ENCODE measurements at places on chromosomes 5 and 9.

DNA sequence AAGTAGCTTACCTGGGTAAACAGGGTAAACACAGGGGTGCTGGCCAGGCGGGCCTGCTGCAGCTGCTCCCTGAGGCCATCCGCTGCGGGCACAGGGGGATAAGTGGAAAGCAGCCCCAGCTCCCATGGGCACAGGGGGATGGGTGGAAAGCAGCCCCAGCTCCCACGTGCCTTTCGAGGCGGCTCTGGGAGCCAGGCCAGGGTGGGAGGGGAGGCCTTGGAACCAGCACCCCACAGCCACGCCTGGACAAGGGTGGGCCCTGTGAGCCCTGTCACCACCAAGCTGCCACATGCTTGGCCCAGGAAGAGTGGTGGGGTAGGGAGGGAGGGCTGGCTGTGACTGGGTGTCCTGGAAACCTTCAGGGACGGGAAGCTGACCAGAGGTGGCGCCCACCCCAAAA lies 7.8 kb upstream of the CARD9 start:
- DNase-seq = no peak

- peak; percentile 37 for DNase-seq
These were observed 24.3 kb upstream of the RASGRF2 start for GRCh38 chr5:80935811-80936385.

GRCh38 chr5:1298067-1298551 lies 3.2 kb upstream of the TERT start:
- no peak for DNase-seq

DNA sequence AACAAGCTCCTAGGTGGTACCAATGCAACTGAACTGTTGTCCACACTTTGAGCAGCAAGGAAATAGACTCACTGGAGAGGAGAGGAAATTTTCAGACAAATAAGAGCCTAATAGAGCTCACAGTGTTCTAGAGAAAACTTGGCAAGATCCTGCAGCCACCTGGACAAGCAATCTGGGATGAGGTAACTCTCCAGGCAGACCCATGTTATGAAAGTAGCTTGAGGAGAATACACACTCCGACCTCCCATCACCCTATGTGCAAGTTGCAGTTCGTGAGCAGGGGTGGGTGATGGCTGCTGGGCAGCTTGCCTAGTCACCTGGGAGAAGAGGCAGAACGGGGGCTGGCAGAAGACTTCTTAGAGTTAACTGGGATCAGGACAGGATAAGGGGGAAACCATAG lies 102.2 kb downstream of the KLF4 start:
- DNase-seq = no peak

DNA sequence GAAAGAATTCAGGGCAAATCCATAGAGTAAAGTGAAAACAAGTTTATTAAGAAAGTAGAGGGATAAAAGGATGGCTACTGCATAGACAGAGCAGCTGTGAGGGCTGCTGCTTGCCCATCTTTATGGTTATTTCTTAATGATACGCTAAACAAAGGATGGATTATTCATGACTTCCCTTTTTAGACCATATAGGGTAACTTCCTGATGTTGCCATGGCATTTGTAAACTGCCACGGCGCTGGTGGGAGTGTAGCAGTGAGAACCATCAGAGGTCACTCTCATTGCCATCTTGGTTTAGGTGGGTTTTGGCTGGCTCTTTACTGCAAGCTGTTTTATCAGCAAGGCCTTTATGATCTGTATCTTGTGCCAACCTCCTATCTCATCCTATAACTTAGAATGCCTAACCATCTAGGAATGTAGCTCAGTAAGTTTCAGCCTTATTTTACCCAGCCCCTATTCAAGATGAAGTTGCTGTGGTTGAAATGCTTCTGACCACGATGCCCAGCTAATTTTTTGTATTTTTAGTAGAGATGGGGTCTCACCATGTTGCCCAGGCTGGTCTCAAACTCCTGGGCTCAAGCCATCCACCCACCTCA lies 42.1 kb downstream of the RFK start:
- DNase-seq = no peak

DNA sequence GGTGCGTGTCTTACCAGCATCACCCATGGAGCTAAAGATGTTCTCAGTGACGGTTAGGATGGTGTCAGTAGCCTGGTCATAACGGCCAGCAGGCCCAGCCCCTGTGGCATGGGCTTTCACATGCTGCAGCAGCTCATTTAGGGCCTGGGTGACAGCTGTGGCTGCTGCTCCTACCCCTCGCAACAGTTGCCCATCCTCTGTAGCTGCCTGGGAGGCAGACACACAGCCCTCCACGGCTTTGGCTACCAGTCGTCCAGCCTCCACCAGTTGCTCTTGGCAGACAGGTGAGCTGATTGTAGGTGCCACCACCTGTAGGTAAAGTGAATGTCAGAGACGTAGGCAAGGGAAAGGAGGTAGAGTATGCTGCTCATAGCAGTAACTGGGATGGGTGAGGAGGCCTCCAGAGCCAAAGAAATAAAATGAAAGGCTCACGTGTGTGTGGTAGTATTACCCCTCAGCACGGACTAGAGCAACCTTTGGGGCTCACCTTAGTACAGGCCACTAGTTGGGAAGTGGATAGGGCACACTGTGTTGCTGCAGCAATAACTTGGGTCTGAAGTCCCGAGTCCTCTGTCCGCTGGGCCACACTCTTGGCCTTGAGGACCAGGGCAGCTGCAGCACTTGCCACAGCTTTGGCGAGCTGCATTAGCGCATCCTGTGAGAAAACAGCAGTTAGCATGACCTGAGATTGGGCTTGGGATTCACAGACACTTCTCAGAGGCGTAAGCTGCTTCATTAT lies 14.7 kb downstream of the TLN1 start:
- no peak for DNase-seq

DNA sequence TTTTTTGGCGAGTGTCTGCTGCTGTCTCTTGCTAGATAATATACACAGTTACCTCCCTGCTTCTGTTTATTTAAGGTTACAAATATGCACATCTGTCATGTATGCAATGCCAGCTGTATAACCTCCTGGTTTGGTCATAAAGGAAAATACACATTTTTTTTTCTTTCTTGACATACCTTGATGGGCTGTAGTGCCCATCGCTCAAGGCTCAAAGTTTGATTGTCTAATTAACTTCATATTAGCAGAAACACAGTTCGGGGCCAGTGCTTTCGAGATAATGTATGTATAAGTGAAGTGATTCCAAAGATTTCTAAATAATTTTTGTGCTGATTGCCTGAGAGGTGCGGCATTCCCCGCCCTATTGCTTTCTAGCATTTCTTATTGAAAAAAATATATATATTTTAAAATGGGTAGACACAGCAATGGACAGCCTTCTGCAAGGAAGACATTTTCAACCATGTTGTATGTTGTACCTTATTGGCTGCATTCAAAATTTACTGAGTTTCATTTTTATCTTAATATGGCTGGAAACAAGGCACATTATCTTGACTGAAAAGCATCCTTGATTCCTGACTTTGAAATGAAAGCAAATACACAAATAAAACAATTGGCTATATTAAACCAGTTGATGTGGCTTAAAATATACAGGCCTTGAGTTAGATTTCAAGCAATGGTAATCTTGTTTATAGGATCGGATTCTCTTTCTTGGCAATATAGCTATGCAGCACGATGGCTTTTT lies 206.2 kb downstream of the MEF2C start:
- peak; percentile 46 for DNase-seq

DNA sequence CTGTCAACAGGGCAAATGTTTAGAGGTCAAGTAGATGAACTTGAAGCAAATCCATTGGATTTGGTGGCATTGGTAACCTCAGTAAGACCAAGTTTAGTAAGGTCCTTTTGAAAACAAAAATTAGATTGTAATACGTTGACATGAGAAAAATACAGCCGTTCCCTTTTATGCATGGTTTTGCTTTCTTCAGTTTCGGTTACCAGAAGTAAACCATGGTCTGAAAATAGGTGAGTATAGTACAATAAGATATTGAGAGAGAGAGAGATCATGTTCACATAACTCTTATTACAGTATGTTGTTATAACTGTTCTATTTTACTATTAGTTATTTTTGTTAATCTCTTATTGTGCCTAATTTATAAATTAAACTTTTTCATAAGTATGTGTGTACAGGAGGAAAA lies 156.6 kb upstream of the SLC12A2 start:
- DNase-seq = no peak

- DNase-seq = no peak
These were observed 123.5 kb downstream of the SCAMP1 start for GRCh38 chr5:78483809-78484521.

DNA sequence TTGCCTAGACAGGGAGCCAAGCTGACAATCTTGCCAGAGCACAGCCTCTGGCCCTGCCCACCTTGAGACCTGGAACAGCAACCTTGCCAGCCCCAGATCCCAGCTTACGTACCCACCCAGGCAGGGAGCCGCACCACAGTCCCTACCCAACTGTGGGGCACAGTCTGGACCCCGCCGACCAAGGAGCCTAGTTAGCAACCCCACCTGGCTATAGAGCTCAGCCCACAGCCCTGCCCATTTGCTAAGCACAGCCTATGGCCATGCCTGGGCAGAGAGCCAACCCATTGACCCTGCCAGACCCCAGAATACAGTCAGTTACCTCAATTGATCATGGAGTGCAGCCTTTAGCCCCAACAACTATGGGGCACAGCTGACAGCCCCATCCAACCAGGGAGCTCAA lies 97.9 kb upstream of the SH3GL2 start:
- DNase-seq = no peak

GRCh38 chr9:101689039-101689438 lies 49.4 kb downstream of the GRIN3A start:
- no peak for DNase-seq

- DNase-seq = no peak
These were observed 2.0 kb downstream of the ADAMTS13 start for GRCh38 chr9:133424187-133424586.

DNA sequence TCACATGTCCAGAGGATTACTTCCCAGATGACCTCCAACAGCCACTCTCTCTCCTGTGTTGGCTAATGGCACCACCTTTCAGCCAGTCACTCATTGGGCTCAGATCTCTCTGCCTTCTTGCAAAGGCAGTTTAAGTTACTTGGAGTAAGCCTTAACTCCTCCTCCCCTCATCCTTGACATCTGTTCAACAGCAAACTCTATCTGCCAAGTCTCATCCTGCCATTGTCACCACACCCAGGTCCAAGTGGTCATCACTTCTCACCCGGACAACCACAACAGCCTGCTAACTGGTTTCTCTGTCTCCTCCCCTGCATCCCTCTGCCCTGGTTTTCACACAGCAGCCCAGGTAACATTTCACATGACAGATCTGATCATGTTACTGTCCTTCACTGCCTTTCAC lies 58.5 kb downstream of the DCP2 start:
- no peak for DNase-seq

GRCh38 chr5:1135696-1136525 lies 24.0 kb upstream of the SLC12A7 start:
- DNase-seq = no peak

GRCh38 chr5:77103457-77103856 lies 16.4 kb upstream of the ZBED3 start:
- DNase-seq = no peak

- DNase-seq = peak; percentile 60
These were observed 49.2 kb downstream of the EQTN start for GRCh38 chr9:27247756-27248155.

GRCh38 chr9:13175732-13176131 lies 103.8 kb downstream of the MPDZ start:
- DNase-seq = no peak

DNA sequence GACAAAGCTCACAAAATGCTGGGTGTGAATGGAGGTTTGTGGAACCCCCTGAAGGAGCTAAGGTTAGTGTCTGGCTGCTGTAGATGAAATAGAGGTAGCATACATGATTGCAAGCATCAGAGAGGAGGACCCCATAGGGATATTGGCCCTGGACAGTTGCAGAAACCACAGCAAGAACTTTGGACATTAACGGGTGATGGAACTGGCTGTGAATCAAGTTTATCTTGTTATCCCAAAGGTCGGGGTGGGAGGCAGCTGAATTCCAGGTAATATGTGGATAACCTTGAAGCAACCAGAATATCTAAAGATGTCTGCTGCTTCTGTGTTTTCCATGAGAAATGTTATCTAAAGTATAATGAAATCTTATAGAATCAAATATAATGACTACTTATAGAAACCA lies 447.7 kb downstream of the ZSWIM6 start:
- no peak for DNase-seq

- no peak for DNase-seq
These were observed 226.3 kb upstream of the ZNF608 start for GRCh38 chr5:124972703-124973102.

DNA sequence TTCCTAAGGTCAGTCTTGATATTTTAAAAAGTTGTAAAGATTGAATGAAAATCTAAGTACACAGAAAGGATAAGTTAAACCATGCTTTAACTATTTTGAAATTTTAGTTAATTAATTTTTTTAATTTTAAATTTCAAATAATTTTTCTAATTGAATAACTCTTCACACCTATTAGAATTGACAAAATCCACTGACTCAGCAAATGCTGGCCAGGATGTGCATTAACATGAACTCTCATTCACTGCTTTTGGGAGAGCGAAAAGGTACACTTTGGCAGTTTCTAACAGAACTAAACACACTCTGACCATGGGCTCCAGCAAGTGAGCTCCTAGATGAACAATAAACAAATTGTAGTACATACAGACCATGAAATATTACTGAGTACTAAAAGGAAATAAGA lies 209.5 kb downstream of the PTPRD start:
- DNase-seq = no peak

DNA sequence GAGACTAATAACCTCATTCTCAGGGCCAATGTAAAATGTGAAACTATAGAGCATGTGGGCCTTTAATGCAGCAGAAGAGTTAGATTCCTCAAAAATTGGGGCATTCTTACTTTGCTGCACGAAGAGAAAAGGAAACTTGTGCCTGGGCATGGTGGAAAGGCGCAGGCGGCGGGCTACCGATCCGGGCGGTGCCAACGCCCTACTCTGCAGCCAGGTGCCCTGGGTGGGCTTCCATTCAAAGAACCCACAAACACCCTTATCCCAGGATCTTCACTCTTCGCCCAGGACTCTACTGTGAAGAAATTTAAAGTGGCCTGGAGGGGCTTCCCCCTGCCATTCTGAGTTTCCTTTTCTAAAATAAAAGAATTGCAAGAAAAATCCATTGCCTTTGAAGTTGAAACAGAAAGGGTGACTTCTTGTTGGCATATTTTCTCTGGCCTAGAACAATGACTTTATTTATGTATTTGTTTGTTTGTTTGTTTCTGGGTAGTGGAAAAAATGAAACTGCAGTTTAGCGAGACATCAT lies 124.9 kb downstream of the TMEM161B start:
- DNase-seq = no peak

DNA sequence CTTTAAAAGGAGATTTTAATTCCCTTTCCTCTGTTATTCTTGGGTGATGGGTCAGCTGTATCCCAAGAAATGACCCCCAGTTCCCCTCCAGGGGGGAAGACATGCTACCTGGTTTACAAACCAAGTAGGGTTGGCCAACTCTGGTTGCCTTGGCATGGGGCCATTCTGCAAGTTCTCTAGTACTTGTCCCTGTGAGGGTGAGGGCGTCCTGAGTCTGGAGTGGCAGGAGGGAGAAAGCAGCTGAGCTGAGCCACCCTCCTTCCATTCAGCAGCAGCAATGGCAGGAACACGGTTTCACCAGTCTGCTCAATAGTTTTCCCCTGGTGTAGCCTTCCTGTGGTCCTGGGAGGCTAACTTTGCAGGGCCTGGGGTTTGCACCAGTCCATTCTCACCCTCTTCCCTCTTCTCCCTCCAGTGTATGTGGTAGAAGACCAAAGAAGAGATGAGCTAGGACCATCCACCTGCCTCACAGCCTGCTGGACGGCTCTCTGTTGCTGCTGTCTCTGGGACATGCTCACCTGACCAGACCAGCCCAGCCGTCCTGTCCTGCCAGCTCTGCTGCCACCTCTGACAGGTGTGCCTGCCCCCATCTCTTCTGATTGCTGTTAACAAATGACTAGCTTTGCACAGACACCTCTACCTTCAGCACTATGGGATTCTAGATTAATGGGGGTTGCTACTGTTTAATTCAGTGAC lies 59.9 kb downstream of the PFDN1 start:
- DNase-seq = peak; percentile 68

GRCh38 chr5:145848854-145849253 lies 13.7 kb upstream of the PRELID2 start:
- no peak for DNase-seq
